Bronchial epithelial cell (primary cell): ENCODE measurements at places on chromosomes 3 and 15. TPM values are rescaled to one million over a fixed set of nuclear protein-coding genes. Genes with fewer than 3 reads are reported as not detected.

EFHB gene
- total RNA-seq, result 0.13 and 0.26 TPM in 2 replicates

GP9 gene
- not detected in 2 replicates for total RNA-seq

LMOD3 gene
- not detected in 2 replicates for total RNA-seq

MASP1 gene
- 0.13 and 3.9 TPM in 2 replicates for total RNA-seq

RBMS3 gene
- total RNA-seq, result 3.4 and 5.9 TPM in 2 replicates

ZMYND10 gene
- total RNA-seq, result 0.13 and 0.53 TPM in 2 replicates

MEX3B gene
- total RNA-seq, result 0.64 and 0.79 TPM in 2 replicates

NR2E3 gene
- total RNA-seq, result 0.26 TPM in 1 of 2 replicates, not detected in the other

PXK gene
- total RNA-seq, result 12.4 and 22.0 TPM in 2 replicates

SPATA12 gene
- under 0.01 TPM in 1 of 2 replicates, not detected in the other for total RNA-seq

TAGLN3 gene
- 0.77 and 1.8 TPM in 2 replicates for total RNA-seq

GNAT1 gene
- 0.26 TPM in 1 of 2 replicates, not detected in the other for total RNA-seq

LRRK1 gene
- 4.2 TPM in 2 replicates for total RNA-seq

SGO1 gene
- under 0.01 and 0.26 TPM in 2 replicates for total RNA-seq

STRA6 gene
- total RNA-seq, result 0.26 TPM in 2 replicates

MAGI1 gene
- total RNA-seq, result 5.0 and 8.4 TPM in 2 replicates

ERICH6 gene
- total RNA-seq, result under 0.01 TPM in 1 of 2 replicates, not detected in the other

SLC12A1 gene
- not detected in 2 replicates for total RNA-seq

FBXW12 gene
- not detected in 2 replicates for total RNA-seq

HGD gene
- total RNA-seq, result under 0.01 and 0.38 TPM in 2 replicates

GREM1 gene
- 0.13 and 3.7 TPM in 2 replicates for total RNA-seq

CD200R1 gene
- under 0.01 TPM in 1 of 2 replicates, not detected in the other for total RNA-seq
